ENCODE measurements at places on chromosomes 4 and X. TPM values are rescaled to one million over a fixed set of nuclear protein-coding genes. Genes with fewer than 3 reads are reported as not detected.

Gene OTC
- not detected for total RNA-seq

Gene FRMD7
- total RNA-seq: not detected

Gene AREG
- total RNA-seq: not detected

Gene CASP6
- total RNA-seq: 27.2 TPM

Gene GAGE2A
- not detected for total RNA-seq

Gene CCKAR
- 0.13 TPM for total RNA-seq

Gene ANAPC10
- total RNA-seq: 28.8 TPM

Gene SH3TC1
- total RNA-seq: 18.4 TPM

Gene CTAG1B
- not detected for total RNA-seq

Gene POU3F4
- total RNA-seq: under 0.01 TPM

Data from aortic smooth muscle cell (primary cell).